ENCODE measurements at places on chromosomes 12 and 14.

GRCh38 chr14:73717266-73717665 lies 3.1 kb upstream of the PNMA1 start:
- DNase-seq: no peak

DNA sequence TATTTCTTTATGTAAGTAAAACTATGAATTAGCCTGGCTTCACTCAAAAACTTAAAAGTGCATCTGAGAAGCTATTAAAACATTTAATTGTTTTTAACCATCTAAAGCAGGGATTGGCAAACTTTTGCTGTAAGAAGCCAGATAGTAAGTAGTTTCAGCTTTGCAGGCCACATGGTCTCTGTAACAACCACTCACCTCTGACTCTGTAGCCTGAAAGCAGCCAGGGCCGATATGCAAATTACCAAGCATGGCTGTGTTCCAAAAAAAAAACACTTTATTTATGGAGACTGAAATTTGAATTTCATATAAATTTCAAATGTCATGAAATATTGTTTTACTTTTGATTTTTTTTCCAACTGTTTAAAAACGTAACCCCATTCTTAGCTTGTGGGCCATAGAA lies 95.3 kb downstream of the CIT start:
- DNase-seq: no peak

DNA sequence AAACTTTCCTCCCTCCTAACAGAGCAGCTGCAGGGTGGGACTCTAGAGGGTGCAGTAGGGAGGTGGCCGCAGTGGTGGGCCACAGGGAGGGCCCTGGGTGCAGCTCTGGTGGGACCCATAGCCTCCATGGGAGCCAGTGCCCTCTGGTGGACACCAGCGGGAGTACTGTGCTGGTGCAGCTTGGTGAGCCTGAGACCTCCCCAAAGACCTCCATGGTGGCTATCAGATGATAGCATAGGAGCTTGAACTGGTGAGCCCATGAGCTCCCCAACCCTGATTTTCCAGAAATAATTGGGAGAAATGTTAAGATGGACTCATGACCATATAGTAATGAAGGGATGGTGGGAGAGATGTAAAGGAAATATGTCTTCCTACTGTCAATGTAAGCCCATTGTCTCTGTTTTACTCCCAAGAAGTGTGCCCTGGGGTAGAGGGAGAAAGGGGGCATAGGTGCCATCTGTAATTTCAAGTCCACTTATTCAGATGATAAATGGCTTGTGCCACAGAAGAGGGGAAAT lies 98.7 kb downstream of the GAS2L3 start:
- DNase-seq: peak; percentile 79

DNA sequence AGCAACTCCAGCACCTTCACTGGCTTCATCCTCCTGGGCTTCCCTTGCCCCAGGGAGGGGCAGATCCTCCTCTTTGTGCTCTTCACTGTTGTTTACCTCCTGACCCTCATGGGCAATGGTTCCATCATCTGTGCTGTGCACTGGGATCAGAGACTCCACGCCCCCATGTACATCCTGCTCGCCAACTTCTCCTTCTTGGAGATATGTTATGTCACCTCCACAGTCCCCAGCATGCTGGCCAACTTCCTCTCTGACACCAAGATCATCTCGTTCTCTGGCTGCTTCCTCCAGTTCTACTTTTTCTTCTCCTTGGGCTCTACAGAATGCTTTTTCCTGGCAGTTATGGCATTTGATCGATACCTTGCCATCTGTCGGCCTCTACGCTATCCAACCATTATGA lies 6.8 kb downstream of the OR11G2 start:
- no peak for DNase-seq

- DNase-seq: no peak
Observed at GRCh38 chr12:100875771-100876170, 81.2 kb downstream of the ANO4 start.

DNA sequence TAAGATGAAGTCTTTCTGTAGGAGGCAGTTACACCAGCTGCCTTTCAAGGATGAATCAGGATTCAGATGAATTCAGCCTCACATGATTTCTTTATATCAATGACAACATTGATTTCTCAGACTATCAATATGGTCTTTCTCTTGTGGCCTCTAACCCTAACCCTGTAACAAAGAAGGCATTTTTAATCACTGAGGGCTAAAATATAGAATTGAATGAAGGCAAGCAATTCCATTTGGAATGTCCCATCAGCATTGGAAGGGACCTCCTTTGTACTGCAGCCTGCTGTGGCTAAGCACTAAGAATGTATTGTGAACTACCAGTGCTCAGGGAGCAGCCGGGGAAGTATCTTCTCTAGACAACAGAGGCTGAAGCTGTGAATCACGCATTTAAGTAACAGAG lies 90.6 kb upstream of the FRMD6 start:
- DNase-seq: peak; percentile 96

DNA sequence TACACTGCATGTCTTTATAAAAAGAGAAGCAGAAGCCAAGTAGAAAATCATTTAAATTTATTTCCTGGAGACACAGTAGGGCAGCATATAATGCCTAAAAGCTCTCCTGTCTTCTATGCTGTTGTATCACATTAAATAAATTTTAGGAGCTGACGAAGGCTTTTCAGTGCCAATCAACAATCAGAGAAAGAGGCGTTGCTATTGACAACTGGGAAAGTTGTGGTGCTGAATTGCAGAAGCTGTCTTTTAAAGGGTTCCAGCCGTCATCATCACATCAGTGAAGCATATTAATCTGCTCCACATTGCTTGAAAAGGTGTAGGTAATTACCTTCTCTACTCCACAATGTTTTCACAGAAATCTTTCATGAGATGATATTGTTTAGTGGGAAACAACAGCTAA lies 103.9 kb downstream of the FSCB start:
- DNase-seq: no peak

DNA sequence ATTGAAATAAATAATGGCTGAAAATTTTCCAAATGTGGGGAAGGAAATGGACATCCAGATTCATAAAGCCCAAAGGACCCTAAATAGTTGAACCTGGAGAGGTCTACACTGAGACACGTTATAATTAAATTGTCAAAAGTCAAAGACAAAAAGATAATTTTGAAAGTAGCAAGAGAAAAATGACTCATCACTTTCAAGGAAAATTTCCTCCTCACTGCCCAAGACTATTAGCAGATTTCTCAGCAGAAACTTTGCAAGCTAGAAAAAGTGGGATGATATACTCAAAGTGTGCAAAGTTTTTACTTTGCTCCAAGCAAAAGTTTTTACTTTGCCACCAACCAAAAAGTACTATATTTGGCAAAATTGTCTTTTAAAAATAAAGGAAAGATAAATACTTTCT lies 15.9 kb upstream of the KRT83 start:
- DNase-seq: no peak

DNA sequence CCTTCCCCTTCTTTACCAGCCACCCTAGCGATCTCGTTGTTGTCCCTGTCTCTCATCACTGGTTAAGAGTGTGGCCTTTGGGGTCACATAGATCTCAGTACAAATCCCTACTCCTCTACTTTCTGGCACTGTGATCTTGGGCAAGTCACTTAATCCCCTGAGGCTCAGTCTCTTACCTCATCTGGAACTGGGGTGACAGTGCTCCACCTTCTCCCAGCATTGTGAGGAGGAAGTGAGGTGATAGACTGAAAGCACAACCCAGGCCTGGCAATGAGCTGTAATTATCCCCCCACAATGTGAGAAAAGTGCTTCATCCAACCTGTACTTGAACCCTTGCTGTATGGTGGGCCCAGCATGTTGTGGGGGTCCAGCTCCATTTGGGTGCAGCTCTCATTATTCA lies 48.0 kb downstream of the IRAK3 start:
- no peak for DNase-seq

GRCh38 chr14:36757734-36758601 lies 96.3 kb downstream of the PAX9 start:
- no peak for DNase-seq

GRCh38 chr12:48542300-48542928 lies 17.0 kb downstream of the OR8S1 start:
- peak; percentile 74 for DNase-seq

DNA sequence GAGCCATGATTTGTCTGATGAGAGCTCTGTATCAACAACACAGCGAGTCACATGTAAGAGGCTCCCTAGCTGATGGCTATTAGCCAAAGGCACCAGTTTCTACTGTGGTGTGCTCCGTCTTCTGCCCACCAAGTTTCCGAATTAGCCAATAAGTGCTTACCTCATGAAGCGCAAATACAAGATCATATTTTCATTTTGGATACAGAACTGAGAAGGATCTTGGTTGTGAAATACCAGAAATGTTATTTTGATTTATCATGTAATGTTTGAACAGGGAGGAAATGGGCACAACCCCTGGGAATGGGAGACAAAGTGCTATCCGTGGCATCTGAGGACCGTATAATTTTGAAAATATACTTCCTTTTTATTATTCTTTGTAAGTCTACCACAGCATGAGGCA lies 234.3 kb downstream of the DACT1 start:
- DNase-seq: no peak

GRCh38 chr14:64807551-64807950 lies 72.2 kb downstream of the SPTB start:
- no peak for DNase-seq
